ENCODE measurements at places on chromosomes 12 and 14.

GRCh38 chr14:63418020-63418419, 99.3 kb upstream of the GPHB5 start:
- DNase-seq, result no peak

- peak; percentile 21 for DNase-seq
These were observed 84.5 kb downstream of the PLEKHG3 start for GRCh38 chr14:64788706-64789105.

DNA sequence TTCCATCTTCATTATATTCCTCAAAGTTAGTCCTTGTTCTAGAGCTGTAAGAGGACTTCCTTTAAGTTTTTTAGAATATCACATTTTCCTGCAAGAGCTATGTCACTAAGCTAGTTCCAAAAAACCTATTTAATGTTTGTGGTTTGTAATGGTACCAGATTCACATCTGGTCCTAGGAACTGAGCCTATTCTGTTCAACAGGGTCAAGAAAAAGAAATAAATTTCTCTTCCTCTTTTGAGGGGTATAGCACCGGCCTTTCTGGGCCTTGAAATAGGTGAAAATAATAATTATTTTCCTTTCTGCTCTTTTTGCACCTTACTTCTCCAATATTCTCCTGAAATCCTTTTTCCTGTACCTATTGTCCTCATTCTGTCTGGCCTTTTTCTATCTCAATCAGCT, 3.6 kb upstream of the STXBP6 start:
- DNase-seq, result no peak

DNA sequence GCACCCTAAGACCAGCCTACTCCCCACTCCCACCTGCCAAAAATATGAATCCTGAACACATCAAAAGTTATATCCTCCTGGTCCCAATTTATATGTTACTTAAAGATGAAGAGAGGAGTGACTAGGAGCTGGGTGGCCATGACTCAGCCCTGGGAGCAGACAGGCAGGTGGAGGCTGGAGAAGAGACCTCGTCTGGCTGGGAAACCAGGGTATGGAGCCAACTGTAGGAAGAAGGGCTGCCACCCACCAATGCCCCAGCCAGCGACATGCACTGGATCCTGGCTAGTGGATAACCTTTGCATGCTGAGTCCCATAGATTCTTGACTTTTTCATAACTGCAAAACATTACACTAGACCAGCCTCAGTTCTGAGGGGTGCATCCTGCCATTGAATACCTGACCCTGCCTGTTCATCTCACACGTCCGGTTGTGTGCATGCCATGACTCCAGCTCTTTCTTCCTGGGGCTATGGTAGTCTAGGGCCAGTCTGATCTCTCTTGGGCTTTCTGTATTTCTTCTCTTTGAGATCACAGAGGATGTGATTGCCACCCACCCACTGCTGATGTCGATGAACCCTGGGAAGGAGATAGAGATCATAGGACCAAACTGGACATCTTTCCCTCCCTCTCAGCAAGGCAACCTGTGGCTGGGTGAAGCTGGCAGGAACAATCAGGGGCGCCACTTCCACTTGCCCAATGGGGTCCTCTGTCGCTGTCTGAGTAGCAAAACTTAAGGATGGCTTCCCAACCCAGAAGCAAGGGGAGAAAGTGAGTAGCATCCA, 69.6 kb upstream of the DDX11 start:
- no peak for DNase-seq

GRCh38 chr14:101098177-101098576, 194.7 kb upstream of the RTL1 start:
- no peak for DNase-seq

DNA sequence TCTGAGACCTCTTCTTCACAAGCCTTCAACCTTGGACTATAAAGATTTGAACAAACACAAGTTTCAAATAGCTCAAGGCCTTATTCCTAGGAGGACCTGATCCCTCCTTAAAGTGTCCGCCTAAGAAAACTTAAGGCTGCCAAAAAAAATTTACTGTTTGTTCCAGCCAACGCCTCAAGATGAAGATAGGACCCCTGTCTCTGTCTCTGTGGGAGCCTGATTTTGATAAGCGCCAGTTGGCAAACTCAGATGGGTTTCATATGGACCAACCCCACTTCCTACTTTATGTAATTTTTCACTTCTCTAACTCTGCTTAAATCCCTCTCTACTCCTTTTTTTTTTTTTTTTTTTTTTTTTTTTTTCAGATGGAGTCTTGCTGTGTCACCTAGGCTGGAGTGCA, 11.0 kb downstream of the FKBP3 start:
- no peak for DNase-seq

- DNase-seq, result peak; percentile 16
These were observed 43.7 kb downstream of the DDX11 start for GRCh38 chr12:31117203-31118011.

GRCh38 chr12:101231636-101232035, 21.6 kb upstream of the SLC5A8 start:
- no peak for DNase-seq

DNA sequence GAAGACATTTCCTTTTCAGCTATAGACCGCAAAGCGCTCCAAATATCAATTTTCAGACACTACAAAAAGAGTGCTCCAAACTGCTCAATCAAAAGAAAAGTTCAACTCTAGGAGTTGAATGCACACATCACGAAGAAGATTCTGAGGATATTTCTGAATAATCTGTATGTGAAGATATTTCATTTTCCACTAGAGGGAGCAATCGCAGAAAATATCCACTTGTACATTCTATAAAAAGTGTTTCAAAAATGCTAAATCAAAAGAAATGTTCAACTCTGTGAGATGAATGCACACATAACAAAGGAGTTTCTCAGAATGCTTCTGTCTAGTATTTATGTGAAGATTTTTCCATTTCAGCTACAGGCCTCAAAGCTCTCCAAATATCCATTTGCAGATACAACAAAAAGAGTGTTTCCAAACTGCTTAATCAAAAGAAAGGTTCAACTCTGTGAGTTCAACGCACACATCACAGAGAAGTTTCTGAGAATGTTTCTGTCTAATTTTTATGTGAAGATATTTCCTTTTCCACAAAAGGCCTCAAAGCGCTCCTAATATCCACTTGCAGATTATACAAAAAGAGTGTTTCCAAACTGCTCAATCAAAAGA, 643.8 kb upstream of the ALG10B start:
- DNase-seq, result no peak

DNA sequence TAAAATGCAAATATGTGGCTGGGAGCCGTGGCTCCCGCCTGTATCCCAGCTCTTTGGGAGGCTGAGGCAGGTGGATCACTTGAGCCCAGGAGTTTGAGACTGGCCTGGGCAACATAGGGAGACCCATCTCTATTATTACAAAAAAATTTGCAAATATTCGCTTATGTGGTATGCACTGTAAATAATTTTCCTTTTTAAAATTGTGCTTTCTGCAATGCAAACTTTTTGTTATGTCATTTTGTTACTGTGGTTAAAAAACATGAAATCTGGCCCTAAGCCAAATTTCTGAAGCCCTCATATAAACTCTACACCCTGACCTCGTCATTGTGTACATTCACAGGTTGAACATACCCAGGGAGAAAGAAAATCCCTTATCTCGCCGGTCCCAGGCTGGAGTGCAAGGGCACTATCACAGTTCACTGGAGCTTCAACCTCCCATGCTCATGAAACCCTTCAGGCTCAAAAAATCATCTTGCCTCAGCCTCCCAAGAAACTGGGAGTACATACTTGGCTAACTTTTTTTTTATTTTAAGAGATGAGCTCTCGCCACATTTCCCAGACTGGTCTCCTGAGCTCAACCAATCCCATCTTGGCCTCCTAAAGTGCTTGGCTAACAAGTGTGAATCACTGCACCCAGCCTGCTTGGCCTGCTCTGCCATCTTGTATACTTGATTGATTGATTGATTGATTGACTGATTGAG, 24.7 kb downstream of the TRAPPC6B start:
- no peak for DNase-seq

- DNase-seq, result no peak
These were observed 71.5 kb upstream of the FBRSL1 start for GRCh38 chr12:132418393-132418925.

DNA sequence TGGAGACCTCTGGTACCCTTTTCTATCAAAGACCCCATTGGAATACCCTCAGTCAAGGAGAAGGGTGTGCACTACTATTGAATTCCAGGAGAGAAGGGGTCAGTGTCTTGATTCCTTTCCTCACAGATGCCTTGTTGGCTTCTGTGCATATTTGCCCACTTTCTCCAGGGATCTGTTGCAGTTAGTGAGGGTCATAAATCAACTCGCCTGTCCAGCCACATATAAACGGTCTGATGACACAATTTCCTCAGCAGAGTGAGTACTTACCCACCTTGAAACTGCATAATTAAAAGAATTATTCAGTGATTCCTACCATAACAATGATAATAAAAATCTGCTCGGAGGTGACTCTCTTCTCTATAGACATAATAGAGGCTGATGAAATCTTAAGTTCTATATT, 13.9 kb upstream of the DCD start:
- no peak for DNase-seq

DNA sequence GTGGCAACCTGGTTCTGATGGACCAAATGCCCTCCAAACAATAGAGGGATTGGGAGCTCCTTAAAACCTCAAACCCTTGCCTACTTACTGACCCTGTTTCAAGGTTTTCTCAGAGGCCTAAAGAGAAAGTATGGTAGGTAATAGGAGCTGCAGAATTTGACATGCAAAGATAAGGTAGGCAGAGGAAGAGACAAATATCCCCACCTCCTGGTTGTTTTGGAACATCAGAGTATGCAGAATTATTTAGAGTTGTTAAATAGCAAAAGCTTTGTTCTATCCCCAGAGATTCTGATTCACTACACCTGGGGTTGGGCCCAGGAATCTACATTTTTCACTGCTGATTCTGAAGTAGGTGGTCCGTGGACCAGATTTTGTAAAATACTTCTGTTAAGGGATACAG, 421.2 kb downstream of the SOX5 start:
- no peak for DNase-seq

DNA sequence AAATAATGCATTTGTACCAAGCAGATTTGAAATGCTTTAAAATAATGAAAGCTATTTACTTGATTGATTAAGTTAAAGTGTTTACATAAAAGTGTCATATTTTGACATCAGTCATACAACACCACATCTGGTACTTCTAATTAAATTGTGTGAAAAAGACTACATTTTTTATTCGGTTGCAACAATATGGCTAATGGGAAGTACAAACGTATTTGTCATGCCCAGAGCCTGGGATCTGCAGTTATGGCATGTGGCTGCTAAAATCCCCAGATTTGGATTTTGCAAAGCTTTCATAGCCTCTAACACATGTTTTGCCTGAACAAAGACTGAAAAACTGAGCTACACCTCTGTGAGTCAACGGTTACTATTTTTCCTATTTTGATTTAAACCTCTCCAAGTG, 66.6 kb downstream of the LLPH start:
- DNase-seq, result no peak

DNA sequence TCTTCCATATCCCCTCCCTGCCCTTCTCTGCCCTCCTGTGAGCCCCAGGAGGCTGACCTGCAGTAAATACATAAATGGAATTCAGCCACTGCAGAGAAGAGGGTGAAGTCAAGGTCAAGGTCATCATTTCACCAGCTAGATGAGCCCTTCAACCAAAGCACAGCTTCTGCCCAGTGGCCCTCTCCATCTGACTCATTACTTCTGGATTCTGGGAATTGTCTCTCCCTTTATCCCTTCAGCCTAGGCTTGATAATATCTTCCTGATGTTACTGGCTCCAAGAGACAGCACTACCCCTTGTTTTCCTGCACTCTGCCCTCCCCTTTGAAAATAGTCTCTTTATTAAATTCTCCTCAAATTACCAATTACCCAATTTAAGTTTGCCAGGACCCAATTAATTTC, 64.5 kb downstream of the TTC9 start:
- no peak for DNase-seq

GRCh38 chr12:100826323-100826722, 31.7 kb downstream of the ANO4 start:
- DNase-seq, result peak; percentile 12

GRCh38 chr14:73741386-73741875, 27.2 kb upstream of the PNMA1 start:
- DNase-seq, result peak; percentile 89

DNA sequence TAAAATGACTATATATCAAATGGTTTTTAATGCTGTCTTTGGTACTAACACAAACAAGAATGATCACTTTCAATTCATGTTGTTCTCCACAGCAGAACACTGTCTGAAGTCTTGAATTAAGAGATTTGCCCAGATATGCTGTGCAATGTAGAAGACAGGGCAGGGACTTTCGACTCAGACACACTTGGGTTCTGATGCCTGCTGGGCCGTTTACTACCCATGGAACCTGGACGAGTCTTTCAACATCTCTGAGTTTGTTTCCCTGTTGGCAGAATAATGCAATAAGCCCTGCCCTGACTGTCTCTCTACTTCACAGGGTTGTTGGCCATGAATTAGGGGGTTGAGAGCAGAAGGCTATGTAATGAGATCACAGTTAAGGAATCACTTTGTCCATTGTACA, 162.6 kb upstream of the TMPO start:
- DNase-seq, result no peak

- DNase-seq, result peak; percentile 60
These were observed 674 bp downstream of the VDR start for GRCh38 chr12:47903927-47904712.

Measured in kidney capillary endothelial cell (primary cell).